ENCODE measurements at places on chromosomes 3 and 15.

GRCh38 chr3:133413161-133414020 is 13.5 kb downstream of the BFSP2 start:
- DNase-seq: no peak

GRCh38 chr3:181999314-181999713 is 287.6 kb downstream of the SOX2 start:
- DNase-seq: no peak

DNA sequence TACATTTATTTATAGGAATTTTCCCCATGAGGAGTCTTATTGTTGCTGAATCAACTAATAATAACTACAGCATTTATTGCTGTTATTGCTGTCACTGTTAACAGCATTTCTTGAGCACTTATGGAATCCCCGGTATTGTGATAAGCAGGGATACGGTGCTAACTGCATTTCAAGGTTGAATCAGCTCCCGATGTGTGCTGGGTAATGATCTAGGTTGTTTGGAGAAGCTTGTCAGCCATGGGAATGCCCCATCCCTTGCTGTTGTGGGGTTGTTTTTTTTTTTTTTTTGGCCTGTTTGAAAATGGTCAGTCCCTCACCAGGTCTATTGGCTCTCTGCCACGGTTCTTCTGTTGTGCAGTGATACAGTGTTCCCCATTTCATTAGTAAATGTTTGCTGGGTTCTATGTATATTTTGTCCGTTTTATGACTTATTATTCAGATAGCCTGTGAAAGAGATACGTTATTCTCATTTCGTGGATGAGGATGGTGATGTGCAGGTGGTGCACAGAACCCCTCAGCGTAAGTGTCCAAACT is 48.5 kb downstream of the MED12L start:
- no peak for DNase-seq

GRCh38 chr3:181328346-181328745 is 338.8 kb upstream of the DNAJC19 start:
- no peak for DNase-seq

DNA sequence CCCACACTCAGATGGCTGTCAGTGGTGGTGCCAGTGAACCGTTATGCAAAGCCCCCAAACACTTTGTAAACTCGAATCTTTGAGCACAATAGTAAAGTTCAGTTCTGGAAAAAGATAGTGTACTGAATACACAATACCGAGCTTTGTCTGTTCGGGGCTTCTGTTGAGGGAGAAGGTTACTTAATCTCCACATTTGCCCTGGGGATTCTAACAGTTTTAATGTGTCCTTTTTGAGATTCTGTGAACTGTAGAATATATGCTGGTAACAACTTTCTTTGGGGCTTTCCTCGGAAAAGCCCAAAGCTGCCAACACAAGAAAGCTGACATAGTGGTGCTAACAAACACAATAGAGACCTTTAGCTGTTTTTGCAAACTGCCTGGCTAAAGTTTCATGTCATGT is 686.5 kb downstream of the ROBO1 start:
- DNase-seq: no peak

GRCh38 chr3:62622553-62623174 is 249.3 kb upstream of the FEZF2 start:
- DNase-seq: no peak

DNA sequence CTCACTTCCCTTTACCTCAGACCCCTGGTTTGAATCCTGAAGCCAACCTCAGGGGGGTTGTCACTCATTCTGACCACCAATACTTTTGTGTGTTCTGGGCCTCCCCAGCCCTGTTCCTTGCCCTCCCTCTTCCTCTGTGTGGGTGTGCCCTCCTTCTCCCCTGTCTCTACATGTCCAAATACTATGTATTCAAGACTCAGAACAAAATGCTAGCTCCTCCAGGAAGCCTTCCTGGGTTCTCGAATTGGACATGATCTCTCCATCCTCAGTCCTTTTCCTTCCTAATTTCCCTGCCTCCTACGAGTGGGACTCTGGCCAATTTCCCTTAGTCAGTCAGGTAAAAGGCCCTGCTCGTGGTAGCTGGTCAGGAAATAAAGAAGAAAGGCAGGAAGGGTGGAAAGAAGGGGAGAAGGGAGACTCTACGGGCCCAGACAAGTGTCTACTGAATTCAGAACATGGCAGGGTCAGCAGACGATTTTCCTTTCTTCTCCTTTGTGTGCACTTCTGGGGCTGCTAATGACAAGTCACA is 79.7 kb downstream of the BDH1 start:
- no peak for DNase-seq

DNA sequence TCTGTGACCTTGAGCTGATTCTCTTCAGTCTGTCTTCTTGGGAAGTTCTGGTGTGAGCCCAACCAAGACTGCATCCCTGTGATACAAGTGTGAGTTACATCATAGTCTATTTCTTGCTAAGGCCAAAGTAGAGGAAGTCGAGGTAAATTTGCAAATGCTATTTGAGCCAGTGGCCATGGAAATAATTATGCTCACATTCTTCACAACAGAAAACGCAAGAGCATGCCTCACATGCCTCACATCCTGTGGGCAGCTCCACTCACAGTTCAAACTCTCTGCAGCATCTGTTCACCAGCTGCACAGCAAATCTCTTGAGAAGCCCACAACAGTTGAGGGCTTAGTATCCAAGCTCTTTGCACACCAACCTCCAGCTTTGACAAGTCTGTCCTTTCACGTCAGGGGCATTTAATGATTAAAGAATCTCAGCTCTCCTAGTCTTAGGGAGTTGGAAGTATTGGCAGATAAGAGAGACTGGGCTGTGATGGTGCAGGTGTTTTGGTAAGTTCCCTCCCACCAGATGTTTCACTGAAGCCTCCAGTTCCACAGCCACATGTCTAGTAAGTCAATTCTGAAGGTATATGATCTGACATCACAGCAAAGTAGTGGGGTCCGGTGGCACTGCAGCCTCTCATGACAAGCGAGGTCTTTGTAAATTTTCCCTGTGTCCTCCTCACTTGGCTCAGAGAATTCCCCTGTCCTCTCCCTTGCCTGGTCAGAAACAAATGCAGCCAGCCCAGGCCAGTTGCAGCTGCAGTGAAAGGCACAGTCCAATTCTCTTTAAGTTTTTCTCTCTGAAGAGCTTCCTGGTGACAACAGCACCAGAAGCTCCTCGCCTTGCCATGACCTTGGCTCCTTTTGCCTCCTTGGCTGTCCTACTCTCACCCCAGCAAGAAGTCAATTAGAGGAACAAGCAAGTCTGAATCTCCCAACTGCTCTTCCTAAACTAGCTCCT is 166.1 kb downstream of the SSR3 start:
- no peak for DNase-seq

GRCh38 chr3:100402256-100402655 is 917 bp downstream of the LNP1 start:
- DNase-seq: no peak
